ENCODE measurements at places on chromosomes 11 and 22.

DNA sequence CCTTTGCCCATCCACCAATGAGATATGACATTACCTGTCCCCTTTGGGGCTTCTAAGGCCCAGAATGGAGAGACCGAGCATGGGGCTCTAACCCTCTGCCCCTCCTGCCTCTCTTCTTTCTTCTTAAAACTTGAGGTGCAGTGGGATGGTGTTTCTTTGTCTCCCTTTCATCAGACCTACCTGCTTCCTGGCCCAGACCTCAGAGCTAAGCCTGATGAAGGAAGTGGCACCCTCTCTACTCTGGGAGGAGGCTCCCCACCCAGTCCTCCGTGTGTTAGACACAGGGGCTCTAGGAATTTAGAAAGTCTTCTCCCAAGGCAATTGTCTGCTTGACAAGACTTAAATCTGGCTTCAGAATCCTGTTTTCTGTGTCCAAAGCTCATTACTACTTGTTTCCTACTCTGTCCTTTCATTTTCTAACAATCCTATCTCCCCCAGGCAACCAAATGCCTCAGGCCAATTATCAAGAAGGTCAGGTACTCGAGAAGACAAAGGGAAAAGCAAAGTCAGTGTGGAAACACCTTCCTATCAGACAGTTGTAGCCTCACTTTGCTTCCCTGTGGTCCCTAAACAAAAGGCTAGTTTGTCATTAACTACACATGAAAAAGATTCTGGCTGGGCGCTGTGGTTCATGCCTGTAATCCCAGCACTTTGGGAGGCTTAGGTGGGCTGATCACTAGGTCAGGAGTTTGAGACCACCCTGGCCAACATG, 20.3 kb upstream of the PARVA start:
- DNase-seq: no peak

- no peak for DNase-seq
Measured at GRCh38 chr11:59707371-59707770, 6.3 kb downstream of the OR10V1 start.

DNA sequence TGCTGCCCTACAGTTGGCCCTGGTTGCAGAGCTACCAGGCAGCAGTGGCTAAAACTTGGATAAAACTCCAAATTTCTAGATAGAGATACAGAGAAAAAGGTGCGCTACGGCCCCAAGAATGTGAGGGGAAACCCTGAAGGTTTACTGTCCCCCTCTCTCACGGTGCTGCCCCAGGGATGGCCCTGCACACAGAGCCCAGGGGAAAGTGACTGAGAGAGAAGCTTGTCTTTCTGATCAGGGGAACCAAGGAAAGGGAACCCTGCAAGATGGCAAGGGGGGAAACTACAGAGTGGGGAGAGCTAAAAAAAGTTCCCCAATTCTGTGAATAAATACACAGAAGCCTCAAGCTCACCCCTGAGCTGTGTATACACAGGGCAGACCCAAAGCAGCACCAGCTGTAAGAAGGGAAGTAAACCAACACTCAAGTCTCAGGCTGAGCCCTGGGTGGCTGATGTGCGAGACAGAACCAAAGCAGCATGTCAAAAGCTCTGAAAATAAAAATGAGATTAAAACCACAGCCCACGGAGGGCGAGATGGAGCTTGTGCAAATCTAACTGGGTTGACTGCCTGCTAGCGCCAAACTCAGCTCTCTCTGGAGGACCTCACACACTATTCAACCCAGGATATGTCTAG, 22.1 kb downstream of the GNB1L start:
- DNase-seq: no peak

DNA sequence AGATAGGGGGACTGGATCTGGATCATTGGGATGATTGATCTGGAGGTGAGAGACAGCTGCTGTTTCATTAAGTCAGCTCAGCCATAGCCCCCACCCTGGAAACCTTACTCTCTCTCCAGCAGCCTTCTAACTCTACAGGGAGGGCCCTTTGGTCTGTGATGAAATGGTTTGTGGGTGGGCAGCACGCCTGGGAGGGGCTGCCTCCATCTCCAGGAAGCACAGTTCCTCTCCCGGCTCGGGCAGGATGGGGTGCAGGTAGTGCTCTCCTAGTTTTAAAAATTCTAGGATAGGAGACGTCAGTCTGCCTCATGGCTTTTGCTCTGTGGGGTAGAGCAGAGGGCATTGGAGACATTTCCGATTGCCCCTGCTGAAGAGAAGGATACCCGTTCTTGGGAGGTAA, 89.7 kb downstream of the CEP164 start:
- DNase-seq: no peak

DNA sequence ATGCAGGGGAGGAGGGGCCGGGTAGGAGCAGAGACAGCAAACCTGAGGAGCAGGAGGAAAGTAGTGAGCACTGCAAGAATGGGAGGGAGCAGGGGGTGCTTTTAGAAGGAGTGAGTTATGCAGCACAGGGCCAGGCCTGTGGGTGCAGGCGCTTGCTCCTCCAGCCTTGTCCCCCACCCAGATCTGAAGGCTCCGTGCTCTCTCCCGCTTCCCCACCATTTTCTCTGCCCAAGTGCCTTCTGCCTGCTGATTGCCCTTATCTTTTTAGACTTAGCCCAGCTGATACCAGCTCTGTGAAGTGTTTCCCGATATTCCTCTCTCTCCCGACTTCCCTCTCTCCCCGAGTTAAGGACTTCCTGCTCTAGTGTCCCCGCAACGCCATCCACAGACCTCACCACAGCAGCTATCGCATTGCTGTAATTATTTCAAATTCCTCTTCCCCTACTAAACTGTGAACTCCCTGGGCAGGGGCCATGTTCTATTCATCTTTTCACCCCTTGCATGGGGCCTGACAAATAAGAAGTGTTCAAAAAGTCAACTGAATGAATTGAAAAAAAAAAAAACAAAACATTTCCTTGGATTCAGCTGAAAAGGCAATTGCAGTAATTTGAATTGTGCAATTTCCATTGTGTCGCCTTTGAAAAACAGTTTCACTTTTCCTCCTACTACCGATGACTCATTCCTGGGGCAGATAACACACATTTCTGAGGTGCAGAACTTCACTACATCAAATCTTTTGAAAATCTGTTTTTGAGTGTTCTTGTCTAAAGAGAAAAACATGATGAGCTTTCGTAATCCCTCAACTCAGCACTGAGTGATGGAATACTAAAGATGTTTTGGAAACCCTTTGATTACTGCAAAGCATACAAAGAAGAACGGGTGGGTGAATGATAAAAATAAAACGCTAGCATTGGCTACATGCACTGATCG, 69.7 kb upstream of the BMAL1 start:
- no peak for DNase-seq

- no peak for DNase-seq
Measured at GRCh38 chr11:19816817-19817216, 104.2 kb downstream of the NAV2 start.

DNA sequence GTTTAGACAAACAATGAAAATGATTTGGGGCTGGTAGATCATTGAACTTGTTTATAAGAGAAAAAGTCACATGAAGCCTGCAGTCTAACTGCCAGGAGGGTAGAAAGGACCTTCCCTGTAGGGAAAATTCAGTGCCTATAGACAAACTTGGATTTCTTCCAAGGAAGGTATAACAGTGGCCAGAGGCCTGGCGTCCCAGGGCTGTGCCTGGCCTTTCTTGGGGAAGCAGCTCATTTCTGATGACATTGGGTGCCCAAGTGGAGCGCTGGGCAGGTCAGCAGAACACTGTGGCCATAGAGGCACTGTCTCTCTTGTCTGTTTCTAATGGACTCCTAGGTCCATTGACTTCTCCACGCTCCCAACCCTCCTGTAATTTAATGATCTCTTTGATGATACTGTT, 6.6 kb upstream of the FXYD6 start:
- DNase-seq: no peak

- DNase-seq: no peak
Measured at GRCh38 chr11:125494031-125494360, 2.1 kb downstream of the FEZ1 start.

- no peak for DNase-seq
Measured at GRCh38 chr11:117818041-117818873, 6.3 kb downstream of the FXYD2 start.

- DNase-seq: no peak
Measured at GRCh38 chr11:84819128-84819527, 808.0 kb downstream of the DLG2 start.

DNA sequence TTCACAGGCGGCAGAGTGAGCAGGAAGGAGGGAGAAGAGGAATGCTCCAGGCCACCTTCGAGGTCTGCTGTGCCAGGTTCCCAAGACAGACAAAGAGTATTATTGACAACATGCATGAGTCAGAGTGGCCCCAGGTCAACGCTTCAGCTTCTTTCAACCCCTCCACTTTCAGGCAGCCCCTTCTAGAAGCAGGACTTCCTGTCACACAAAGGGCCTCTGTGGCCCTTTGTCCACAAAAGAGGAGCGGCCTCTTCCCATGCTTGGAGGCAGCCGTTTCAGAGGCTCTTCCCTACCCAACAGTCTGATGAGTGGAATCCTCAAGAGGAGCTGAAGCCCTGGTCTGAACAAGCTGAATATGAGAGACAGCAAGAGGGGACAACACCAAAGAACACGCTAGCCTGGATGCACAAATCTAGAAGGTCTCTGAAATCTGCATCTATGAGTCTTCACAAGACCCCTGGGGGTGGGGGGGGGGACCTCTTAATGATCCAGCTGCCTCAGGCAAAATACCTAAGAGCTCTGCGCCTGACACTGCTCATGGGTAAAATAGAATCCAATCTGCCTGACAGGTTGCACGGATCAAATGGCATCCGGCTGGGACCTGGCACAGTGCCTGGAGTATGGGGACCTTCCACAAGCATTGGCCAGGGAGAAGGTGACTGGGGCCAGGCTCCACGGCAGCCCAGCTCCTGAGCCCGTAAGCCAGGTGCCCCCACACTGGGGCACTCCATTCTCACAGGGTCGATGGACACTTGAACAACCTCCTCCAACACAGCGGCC, 67.5 kb downstream of the PACSIN2 start:
- no peak for DNase-seq

DNA sequence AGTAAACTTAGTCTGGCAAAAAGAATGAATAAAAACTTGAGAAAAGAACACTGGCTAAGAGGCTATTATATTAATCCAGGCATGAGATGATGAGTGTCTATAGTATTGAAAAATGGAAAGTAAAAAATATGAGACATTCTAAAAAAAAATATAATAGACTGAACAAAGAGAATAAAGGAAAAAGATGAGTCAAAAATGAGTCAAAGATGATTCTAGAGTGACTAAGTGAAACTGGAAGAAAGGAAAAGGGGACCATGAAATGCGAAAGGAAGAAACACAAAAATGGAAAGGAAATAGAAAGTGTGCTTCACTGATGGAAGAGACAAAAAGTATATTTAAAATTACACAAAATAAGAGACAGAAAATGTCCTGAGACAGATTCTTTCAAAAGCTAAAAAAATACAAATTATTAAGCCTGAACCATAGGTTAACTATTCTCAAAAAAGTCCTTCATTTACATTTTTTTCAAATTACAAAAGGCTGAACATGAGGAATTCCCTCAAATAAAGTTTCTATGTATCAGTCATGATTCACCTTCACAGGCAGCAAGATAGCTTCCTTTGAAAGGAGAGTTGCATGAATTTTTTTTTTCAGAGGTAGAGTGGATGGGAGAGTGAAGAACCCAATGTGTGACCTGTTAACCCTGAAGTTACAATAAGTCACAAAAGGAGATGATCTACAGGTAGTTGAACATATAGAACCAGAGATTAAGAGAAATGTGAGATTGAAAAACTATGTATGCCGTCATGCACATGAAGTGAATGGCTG, 75.2 kb downstream of the EIF3M start:
- no peak for DNase-seq

DNA sequence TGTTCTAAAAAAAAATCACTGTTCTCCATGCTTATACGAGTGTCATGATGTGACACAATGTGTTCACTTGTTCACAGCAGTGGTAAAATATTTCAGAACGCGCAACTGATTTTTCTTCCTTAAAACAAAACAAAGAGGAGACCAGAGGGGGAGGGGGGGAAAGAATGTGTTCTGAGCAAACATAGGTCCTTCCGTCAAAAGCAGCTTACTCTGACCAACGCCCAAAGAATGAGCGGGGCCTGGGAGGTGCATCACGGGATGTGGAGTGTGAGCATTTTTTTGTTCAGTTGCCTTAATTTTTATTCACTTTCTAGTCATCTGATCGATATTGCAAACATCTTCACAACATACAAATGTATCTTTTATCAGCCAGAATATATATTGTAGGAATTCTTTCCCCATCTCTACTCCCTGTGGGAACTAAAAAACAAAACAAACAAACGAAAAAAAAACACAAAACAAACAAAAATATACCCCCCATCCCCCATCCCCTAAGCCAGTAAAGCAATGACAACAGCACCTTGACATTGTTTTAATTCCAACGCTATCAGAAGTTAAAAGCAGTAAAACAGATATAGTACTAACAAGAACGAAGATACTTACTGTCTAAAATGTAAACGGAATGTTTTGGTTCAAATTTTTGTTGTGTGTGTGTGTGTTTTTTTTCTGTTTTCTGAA, 43.3 kb downstream of the BDNF start:
- no peak for DNase-seq

DNA sequence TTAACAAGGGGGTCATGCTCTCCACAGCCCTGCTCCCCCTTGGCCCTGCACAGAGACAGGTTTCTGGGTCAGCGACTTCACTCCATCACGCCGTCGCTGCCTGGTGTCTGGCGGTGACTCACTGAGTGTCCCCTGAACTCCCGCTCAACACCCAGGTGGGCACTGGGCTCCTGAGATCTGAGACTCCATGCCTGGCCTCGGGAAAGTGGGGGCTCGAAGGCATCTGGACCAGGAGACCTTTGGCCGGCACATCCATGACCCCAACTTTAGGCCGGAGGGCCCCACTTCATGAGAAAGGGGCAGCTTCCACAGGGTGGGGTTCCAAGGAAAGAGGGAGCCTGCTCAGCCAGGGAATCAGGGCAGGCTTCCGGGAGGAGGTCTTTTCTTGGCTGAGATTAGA, 79.3 kb upstream of the PRR5 start:
- no peak for DNase-seq

- no peak for DNase-seq
Measured at GRCh38 chr11:90341986-90342385, 119.1 kb upstream of the CHORDC1 start.

- DNase-seq: no peak
Measured at GRCh38 chr11:17431139-17431538, 42.7 kb upstream of the KCNJ11 start.

DNA sequence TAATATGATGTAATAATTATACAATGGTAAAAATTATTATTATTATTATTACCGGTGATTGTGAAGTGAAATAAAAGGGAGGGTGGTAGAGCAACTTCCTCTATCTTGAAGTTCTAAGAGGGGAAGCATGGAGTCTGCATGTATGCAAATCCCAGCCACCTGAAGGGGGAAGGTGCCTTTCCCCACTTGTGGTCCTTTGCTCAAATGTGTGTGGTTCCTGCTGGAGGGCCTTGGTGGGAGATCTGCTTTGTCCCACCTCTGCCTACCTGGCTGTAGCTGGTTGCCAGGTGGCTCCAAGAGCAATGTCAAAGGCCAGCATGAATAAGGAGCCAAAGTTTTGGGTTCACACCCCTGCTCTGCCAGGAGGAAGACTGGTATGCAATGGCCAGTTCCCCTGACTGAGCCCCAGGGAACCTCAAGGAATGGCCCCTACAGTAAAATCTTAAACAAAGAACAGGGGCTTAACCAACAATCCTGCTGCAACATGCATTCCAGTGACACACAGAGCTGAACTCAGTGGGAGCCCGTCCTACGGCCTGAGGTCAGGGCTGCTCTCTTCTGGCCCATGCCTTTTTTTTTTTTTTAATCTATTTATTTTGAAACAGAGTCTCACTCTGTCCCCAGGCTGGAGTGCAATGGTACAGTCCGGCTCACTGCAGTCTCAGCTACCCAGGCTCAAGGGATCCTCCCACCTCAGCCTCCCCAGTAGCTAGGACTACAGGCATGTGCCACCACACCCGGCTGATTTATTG, 8.5 kb downstream of the TMEM132A start:
- no peak for DNase-seq

- no peak for DNase-seq
Measured at GRCh38 chr11:75311858-75312288, 39.6 kb downstream of the ARRB1 start.
